ENCODE measurements at places on chromosomes 3 and 15. TPM values are rescaled to one million over a fixed set of nuclear protein-coding genes. Genes with fewer than 3 reads are reported as not detected.

GRCh38 chr3:134938029-134938525, 143.0 kb downstream of the EPHB1 start:
- DNase-seq, result no peak

GRCh38 chr3:87311309-87311708, 34.9 kb upstream of the POU1F1 start:
- no peak for DNase-seq

GRCh38 chr3:120177707-120178306, 83.6 kb upstream of the GSK3B start:
- DNase-seq, result no peak

DNA sequence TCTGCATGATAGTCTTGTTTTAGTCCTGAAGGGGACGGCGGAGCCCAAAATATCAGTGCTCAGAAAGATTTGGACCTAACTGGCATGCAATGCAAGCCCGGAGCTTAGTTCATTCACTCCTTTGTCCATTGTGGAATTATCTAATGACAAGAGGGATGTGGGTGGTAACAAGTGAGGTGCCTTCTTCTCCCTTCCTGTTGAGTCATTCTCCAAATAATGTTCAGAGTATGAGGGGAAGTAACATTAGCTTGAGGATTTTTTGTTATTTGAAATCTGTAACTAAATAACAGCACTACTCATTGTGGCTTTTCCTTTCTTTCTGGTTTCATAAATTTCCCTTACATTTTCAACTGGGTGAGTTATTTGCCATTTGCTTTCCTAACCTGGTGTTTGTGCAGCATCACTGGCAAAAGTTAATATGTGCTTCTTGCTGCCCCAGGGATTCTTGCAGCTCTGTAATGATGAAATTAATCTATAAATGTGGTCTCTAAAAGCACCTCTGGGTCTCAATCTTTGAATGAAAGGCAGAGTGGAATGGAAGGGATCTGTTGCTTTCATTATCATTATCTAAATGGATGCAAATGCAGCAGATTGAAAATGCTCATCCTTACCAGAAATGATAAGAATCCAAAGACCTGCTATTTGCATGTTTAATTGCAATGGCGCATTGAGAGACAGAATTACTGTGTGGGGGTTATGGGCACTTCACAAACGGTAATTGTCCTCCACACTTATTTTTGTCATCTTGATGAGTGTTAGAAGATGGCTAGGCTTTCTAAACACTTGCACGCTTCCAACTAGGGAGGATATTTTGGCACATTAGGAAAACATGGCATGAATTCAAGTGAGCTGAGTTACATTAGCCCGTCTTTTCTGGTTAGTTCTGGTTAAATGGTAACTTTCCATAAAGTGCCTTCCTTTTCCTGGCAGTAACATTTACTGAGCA, 89.9 kb upstream of the MITF start:
- DNase-seq, result no peak

- no peak for DNase-seq
These were observed 533.5 kb upstream of the ZNF385D start for GRCh38 chr3:22284559-22284958.

- no peak for DNase-seq
These were observed 19.8 kb upstream of the FGF12 start for GRCh38 chr3:192747145-192747544.

Gene C3orf18
- 1.4 TPM for polyA plus RNA-seq
